Stimulated activated memory B cell treated with anti-CD40 and anti-IgM and Interleukin-4, amounts not matched to agents 10 μg/mL and 1 μg/mL and 100 μg/mL, for 72 hours (primary cell): ENCODE measurements at places on chromosomes 4 and X.

GRCh38 chr4:71807469-71807868 lies 23.6 kb upstream of the GC start:
- no peak for ATAC-seq

GRCh38 chrX:110123331-110123782 lies 120.4 kb downstream of the TMEM164 start:
- ATAC-seq: no peak

- no peak for ATAC-seq
Measured at GRCh38 chrX:19034025-19034424, 50.1 kb upstream of the PHKA2 start.

DNA sequence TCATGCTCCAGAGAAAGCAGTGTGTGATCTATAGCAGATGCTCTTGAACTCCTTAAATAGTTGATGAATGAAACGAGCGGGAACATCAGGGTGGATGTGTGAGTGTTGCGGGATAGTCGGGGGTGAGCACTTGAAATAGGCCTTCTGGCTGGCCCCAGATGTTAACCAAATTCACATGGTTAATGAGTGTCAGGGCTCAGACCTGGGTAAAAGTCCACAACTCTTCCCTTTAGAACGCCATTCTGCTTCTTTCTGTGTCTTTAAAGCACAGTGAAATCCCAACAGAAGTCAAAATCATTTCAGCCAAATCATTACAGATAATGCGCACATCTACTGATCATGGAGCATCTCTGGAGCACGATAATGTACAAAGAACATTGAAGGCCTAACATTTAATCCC lies 249.4 kb upstream of the BOD1L1 start:
- no peak for ATAC-seq
